HuH-7.5 (cell line): ENCODE measurements at places on chromosomes 1 and 21.

DNA sequence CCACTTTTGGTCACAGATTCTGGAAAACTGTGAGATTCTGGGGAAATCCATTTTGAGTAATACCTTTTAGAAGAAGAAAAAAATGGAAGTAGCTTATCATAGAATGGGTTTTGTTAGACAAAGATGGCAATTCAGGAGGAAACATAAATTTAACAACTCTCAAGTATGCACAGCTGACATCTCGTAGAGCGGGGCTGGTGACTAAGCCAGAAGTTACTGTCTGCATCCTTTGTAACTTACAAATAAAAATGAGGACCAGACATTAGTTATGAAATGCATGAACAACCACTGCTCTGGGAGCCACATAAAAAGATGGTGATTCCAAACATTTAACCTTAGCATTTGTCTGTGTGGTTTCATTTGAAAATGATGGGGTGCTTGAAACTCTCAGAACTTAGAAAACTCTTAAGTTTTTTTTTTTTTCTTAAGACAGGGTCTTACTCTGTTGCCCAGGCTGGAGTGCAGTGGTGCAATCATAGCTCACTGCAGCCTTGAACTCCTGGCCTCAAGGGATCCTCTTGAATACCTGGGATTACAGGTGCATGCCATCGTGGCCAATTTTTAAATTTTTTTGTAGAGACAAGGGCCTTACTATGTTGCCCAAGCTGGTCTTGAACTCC is 49.2 kb upstream of the ATP5PO start:
- no peak for DNase-seq

DNA sequence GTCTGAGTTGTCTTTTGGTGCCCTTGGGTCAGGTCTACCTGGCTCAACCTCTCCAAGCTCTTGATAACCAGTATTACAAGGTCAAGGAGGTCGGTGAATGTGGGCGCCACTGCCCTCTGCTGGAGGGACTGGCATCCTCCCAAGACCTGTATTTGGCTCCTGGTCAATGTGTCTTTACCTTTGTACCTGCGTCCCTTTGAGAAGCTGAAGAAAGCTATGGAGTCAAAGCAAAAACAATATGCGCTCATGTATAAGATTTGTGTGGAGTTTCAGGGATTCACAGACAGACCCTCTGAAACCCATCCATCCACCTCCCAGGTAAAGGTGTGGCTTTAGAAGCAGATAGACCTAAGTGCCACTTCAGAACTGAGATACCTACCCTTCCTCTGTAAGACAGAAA is 61.8 kb upstream of the NBL1 start:
- no peak for DNase-seq

DNA sequence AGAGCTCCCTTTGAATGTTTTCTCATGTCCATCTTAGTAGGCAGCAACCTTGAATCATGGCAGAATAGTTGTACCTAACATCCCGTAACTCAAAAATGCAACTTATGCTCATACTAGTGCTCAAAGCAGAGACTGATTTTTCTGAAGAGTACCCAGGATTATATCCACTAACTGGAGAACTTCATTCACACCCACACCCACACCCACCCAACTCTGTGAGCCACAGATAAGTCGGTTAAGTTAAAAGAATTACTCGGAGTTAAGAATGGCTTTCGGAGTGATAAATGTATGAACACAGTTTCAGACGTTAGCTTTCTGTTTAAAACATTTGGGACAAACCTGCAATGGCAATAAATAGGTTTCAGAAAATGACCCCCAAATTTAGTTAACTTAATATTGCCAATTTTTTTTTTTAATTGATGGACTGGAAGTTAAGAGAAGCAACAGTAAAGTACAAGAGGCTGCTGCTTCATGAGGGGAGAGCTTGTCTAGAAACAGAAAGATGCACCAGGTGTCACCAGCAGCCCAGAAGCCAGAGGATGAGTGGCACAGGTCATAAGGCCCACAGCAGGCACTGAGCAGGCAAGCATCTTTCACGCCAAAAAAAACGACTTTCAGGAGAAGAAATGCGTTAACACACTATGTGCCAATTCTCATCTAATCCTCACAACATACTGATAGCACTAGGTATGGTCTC is 48.4 kb upstream of the C1orf198 start:
- no peak for DNase-seq

GRCh38 chr1:32063261-32063681 is 9.5 kb upstream of the TMEM39B start:
- peak; percentile 26 for DNase-seq

DNA sequence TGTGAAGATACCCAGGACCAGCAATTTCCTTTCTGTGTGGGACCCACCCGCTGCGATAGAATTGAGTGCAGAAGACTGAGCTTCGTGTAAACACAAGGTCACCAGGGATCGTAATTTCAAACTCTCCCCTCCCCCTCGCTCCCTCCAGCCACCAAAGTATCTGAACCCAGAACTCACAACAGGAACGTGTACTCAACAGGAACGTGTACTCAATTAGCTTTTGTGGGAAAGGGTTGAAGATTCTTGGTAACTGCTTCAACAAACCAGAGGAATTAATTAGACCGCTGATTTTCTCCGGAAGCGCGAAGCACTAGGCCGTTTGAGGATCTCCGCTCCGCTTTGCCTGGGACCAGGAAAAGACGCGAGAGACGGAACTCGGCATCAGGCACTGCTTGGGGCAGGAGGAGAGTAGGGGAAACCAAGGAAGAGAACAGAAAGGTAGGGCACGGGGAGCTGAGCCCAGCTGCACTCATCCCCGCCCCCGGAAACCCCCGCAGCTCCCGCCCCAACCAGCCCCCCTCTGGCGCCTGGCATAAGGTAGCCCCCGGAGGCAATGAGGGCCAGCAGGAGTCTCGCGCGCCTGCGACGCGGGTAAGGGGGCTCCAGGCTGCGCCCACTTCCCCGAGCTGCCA is 453 bp downstream of the DRAM2 start:
- peak; percentile 48 for DNase-seq
